ENCODE measurements at places on chromosomes 16 and 17.

DNA sequence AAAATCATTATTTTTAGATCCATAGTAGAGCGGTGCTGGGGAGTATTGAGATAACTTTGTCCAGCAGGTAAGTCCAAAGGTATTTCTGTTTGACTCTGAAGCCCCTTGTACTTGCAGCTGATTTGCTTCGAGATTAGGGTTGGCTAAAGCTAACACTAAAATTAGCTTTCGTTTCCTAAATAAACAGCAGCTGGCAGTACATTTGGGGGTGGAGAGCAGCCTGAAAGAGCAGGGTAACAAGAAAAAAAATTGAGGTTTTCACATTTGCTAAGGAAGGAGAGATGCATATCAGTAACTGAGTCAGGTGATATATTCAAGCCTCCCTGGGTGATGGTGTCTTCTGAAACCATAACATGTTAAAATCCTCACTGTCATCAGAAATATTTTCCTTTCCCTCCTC lies 37.4 kb upstream of the TMC5 start:
- DNase-seq = no peak

- DNase-seq = no peak
Measured at GRCh38 chr16:21205303-21205702, 6.1 kb downstream of the ZP2 start.

GRCh38 chr17:75701288-75701687 lies 20.0 kb upstream of the ITGB4 start:
- no peak for DNase-seq

GRCh38 chr17:79954281-79955166 lies 81.1 kb downstream of the TBC1D16 start:
- DNase-seq = no peak

- no peak for DNase-seq
Measured at GRCh38 chr17:78556812-78557211, 20.4 kb downstream of the DNAH17 start.

DNA sequence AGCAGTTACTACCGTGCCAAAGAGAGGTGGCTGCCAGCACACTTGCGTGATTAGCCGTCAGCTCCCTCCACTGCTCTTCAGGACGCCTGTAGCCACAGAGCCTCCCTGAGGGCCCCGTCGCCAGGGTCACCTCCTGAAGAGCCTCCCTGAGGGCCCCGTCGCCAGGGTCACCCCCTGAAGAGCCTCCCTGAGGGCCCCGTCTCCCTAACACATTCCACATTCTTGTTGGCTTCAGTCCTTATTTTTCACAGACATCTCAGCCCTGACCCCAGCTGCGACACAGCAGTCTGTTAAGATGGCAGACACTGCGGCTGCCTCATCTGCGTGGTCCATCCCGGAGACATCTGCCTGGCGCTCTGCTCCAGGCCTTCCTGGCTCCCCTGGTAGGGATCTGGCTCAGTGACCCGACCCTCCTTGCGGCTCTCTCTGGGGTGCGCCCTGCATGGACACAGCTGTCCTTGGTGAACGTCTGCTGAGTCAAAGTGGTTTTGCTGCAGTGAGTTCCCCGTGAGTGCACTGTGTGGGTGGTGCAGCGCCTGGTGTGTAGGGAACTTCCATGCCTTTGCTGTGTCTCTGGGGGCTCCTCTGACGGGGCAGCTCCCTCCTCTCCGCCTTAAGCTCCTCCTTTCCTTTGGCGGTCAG lies 11.4 kb downstream of the ACSF3 start:
- DNase-seq = no peak

- DNase-seq = no peak
Measured at GRCh38 chr17:7243453-7243729, 1.1 kb upstream of the GABARAP start.

DNA sequence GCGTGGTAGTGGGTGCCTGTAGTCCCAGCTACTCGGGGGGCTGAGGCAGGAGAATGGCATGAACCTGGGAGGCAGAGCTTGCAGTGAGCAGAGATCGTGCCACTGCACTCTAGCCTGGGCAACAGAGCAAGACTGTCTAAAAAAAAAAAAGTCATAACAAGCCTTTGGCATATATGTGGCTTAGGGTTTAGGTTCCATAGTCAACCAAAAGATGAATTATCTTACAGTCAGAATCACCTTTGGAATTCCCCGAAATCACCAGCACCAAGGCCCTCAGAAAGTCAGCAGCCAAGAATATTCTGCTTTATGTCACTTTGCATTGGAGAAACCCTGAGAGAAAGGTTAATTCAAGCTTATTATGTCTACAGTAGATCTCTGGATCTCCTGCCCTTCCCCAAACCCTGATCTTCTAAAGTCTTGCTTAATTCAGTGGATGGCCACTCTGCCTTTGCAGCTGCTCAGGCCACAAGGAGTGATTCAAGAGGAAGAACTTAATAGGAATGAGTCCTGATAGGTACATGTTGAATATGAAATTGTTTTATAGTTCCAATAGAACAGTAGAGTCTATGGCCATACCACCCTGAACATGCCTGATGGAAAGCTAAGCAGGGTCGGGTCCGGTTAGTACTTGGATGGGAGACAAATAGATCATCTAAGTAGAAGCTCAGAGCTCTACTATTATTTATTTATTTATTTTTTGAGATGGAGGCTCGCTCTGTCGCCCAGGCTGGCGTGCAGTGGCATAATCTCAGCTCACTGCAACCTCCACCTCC lies 196.0 kb upstream of the CACNG5 start:
- DNase-seq = no peak

- DNase-seq = no peak
Measured at GRCh38 chr16:80167657-80168390, 373.0 kb upstream of the DYNLRB2 start.

DNA sequence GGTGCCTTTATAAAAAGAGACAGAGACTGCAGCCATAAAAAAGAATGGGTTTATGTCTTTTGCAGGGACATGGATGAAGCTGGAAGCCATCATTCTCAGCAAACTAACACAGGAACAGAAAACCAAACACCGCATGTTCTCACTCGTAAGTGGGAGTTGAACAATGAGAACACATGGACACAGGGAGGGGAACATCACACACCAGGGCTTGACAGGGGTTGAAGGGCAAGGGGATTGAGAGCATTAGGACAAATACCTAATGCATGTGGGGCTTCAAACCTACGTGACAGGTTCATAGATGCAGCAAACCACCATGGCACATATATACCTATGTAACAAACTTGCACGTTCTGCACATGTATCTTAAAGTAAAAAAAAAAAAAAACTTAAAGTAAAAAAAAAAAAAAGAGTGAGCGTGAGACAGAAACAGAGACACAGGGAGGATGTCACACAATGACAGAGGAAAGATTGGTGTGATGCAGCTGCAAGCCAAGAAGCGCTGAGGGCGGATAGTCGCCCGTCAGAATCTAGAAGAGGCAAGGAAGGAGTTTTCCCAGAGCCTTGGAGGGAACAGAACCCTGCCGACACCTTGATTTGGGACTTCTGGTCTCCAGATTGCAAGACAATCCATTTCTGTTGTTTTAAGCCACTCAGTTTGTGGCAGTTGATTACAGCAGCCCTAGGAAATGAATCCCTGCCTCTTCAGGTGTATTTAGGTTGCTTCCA lies 27.4 kb upstream of the TNS4 start:
- DNase-seq = no peak

DNA sequence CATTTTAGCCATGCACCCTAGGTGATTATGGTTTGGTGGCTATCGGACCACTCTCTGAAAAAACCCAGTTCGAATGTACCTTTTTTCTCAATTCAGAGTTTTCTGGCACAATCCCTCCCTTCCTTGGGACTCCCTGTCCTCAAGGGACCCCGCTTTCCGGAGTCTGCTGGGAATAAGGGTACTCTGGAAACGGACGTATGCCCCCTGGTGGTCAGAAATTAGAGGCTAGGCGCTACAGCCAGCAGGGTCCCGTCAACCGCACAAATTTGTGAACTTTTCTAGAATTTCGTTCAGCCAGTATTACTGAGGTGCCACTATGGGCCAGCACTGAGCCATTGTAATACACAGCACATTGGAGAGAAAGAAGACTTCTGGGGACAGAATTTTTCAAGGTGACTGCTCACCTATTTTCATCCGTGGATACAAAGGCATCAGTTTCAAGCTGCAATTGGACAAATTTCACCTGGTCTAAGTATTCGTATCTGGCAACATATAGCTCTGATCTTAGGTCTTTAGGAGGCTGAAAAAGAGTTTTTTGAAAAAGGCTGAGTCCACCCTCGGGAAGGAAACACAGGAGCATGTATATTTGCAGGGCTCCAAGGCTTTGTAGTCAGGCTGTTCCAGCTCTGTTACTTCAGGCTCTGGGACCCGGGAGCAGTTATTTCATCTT lies 27.1 kb upstream of the CRYBA1 start:
- peak; percentile 47 for DNase-seq

DNA sequence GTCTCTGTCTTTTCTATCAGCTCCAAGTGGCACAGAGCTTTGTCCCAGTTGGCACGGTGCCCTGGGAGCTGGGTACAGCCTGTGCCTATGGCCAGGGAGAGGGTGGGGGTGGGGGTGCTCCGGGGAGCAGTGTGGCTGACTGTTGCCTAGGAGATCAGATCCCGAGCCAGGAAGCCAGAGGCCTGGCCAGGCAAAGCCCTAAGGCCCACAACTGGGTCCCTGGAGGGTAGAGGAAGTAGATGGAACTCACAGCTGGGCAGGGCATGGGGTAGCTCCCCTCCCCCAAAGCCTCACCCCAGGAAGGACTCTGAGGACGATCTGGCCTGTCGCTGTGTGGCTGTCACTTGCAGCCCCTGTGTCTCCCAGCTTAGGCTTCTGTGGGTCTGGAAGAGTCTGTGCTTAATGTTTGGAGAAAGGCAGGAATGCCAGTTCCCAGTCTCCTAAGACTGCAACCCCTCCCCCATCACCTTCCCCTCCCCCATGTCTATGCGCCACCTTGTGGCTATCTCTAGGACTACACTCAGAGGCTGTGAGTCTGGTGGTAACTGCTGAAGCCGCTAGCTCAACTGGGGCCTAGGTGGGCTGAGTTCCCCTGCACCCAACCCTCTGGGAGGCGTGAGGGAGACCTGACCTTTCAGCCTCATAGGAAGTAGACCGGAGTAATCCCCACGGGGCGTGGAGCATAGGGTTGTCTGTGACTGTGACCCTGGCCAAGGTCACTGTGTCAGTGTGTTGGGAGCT lies 12.6 kb downstream of the THRA start:
- peak; percentile 49 for DNase-seq

DNA sequence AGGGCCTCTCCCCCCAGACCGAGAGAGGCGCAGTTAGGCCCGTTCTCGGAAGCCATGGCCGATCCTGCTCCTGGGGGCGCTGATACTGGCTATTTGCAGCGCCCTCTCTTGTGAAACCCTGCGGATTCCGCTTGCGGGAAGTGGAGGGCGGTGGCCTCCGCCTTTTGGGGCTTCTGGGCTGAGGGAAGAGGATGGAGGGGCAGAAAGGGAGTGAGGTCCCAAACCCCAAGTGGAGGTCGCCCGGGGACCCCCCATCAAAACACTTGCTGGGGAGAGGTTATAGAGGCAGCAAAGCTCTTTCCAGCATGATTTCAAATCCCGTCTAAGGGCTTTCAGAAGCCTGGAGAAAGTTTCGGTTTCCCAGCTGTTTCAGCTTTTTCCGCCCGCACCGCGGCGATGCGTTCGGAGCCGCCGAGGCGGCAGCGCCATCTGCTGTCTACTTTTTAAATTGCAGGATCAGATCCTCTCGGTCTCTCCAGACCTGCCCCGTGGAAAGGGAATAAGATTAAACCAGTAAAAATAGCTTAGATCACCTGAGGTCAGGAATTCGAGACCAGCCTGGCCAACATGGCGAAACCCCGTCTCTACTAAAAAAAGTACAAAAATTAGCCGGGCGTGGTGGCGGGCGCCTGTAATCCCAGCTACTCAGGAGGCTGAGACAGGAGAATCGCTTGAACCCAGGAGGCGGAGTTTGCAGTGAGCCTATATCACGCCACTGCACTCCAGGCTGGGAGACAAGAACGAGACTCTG lies 15.8 kb downstream of the SNX20 start:
- DNase-seq = peak; percentile 78

GRCh38 chr16:27228621-27229501 lies 25.5 kb downstream of the KDM8 start:
- no peak for DNase-seq

DNA sequence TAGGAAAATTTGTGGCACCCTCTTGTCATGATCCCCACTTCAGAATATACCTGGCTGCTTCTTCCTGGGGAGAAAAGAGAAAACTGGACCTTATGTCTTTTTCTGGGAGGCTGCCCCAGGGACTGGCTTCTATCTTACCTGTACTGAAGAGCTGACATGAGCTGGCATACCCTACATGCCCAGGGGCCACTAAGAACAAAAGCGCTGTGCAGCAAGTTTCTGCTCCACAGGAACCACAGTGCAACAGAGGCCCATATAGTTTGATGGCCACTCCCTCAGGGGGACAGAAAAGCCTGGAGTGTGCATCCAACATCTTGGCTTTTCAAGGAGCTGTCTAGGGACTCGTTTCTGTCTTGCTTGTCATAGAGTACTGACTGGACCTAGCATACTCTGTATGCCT lies 96.8 kb upstream of the NACA2 start:
- DNase-seq = no peak

GRCh38 chr16:11088831-11089230 lies 144.5 kb downstream of the CLEC16A start:
- no peak for DNase-seq

DNA sequence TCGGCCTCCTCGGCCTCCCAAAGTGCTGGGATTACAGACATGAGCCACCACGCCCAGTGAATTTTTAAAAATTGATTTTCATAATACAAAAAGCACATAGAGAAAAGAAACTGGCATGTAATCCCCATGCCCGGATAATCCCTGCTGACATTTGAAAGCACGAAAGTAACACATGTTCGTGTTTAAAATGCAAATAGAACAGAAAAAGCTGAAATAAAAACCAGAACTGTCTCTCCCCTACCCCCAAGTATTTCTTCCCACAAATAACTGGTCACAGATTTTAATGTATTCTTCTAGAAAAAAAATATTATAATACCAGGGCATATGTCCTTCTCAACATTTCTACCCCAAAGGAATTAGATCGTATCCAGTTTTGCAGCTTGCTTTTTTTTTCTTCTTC lies 222.9 kb downstream of the SLC39A11 start:
- DNase-seq = no peak

- no peak for DNase-seq
Measured at GRCh38 chr16:2468233-2468724, 2.8 kb upstream of the NTN3 start.

DNA sequence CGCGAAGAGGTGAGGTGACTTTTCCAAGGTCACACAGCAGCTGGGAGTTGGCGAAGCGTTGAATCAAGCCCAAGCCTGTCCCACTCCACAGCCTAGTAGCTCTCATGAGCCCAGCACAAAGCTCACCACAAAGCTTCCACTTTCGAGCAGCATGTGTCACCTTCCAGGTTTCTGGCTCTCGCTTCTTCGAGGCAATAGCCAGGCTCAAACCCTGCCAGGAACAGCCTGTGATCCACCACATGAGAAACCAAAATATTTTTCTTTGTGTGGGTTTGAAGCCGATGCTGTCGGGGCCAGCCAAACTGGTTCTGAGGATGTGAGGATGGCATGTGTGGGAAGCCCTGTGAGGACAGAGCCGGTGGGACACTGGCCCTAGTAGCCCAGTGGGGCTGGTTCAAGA lies 68.1 kb downstream of the COG7 start:
- DNase-seq = no peak
